ENCODE measurements at places on chromosomes 5 and 9. TPM values are rescaled to one million over a fixed set of nuclear protein-coding genes. Genes with fewer than 3 reads are reported as not detected.

Gene SPINK13
- total RNA-seq: 1.6 TPM

DNA sequence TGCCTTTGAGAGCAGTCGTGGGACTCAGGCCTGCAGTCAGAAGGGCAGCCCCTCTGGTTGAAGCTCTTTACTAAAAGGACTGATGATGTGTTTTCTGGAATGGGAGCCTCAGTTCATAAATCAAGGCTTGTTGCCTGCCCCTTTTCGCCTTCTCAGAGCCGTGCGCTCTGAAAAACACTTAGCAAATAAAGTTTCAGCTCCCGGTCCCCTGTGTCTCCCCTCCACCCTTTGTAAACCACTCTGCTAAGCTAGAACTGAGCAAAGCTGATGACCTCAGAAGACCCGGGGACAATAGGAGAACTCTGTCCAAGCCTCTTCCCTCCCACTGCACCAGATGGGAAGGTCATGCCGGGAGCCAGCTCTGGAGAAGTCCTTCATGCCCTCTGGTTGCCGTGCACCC is 39.3 kb upstream of the ADRA1B start:
- H3K4me3 ChIP-seq: no peak overlapping the region
- peak; percentile 52 for DNase-seq
- peaks cover 4% of the 10 kb centered on the region for H3K4me1 ChIP-seq
- H3K27me3 ChIP-seq: no peaks in the 10 kb centered on the region

GRCh38 chr5:89303033-89303480 is 420.1 kb upstream of the MEF2C start:
- H3K4me3 ChIP-seq: no peak overlapping the region
- H3K27me3 ChIP-seq: no peaks in the 10 kb centered on the region
- no peak for DNase-seq
- H3K27ac ChIP-seq: no peak overlapping the region
- H3K36me3 ChIP-seq: no peaks in the 10 kb centered on the region

Gene NTNG2
- total RNA-seq: 2.2 TPM

DNA sequence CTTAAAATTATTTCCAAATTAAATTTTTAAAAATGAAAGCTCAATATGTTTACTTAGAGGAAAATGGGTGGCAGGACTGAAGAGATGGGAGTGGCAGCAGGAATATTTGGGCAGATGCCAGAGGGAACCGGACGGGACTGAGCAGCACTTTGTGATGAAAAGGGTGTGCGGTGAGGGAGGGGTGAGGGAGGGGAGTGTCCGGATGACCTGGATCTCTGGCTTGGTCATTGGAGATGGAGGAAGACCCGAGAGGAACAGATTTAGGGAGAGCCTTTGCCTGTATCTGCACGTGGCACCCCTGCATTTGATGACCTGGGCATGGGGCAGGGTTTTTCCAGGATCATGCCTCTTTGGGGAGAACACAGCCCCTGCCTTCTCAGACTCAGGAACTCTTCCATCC is 201.1 kb upstream of the MVB12B start:
- H3K27ac ChIP-seq: no peak overlapping the region
- H3K36me3 ChIP-seq: no peaks in the 10 kb centered on the region
- DNase-seq: no peak
- no peaks in the 10 kb centered on the region for H3K27me3 ChIP-seq
- H3K4me3 ChIP-seq: no peak overlapping the region

Gene TCF7
- total RNA-seq: 15.6 TPM

Gene IL17B
- total RNA-seq: 1.4 TPM

DNA sequence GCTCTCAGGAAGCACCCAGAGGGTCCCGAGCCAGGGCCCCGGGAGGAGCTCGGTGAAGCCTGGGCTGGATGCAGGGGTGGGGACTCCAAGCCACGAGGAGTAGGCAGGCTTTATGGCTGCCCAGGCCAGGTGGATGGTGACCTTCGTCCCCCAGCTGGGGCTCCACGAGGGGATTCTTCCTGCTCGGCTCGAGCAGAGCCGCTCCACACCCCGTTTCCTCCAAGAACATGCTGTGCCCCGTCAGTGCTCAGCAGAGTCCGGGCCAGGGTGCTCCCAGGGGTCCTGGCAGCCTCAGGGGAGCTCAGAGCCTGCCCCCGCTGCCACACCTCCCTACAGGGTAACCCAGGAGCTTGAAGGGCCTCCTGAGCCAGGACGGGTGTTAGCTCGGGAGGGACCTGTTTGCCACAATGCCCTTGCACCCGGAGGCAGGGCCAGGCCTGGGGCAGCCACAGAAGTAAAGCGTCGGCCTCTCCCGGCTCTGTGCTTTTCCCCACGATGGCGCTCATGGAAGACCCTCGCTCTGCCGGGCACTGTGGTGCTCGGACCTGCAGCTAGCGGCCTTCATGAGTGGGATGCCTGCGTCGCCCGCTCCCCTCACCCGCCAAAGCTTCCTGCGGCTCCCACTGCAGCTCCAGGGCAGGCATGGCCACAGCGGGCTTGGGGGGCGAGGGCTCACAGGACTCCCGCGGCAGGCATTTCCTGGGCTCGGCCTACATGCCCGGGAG is 86.8 kb downstream of the KCNT1 start:
- H3K4me3 ChIP-seq: no peak overlapping the region
- H3K27ac ChIP-seq: no peak overlapping the region
- DNase-seq: no peak
- no peaks in the 10 kb centered on the region for H3K4me1 ChIP-seq
- no peaks in the 10 kb centered on the region for H3K36me3 ChIP-seq

Gene HSD17B3
- total RNA-seq: 0.66 TPM

Gene ZBTB34
- 12.5 TPM for total RNA-seq

Gene DNAJC18
- 13.7 TPM for total RNA-seq

GRCh38 chr9:127912296-127912695 is 4.5 kb downstream of the ST6GALNAC4 start:
- no peaks in the 10 kb centered on the region for H3K36me3 ChIP-seq
- H3K27me3 ChIP-seq: no peaks in the 10 kb centered on the region
- DNase-seq: no peak
- H3K4me3 ChIP-seq: no peak overlapping the region
- no peak overlapping the region for H3K27ac ChIP-seq

DNA sequence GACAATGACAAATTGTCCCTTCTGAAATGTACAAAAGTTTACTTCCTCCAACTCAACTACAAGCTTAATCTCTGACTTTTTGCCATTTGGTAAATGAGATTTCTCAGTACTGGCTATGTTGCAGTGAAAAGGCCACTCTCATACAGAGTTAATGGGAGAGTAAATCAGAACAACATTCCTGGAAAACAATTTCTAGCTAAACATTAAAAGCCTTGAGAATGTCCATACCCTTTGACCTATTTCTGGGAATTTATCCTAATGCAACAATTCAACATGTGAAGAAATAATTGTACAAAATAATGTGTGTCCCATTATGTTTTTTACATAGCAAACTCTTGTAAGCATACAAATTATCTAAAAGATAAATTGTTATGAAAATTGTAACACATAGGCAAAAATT is 56.3 kb upstream of the SPEF2 start:
- peak; percentile 78 for DNase-seq
- no peaks in the 10 kb centered on the region for H3K27me3 ChIP-seq
- no peaks in the 10 kb centered on the region for H3K4me1 ChIP-seq
- H3K36me3 ChIP-seq: no peaks in the 10 kb centered on the region

Gene TLE1
- total RNA-seq: 52.5 TPM

Gene EQTN
- total RNA-seq: 1.4 TPM

GRCh38 chr5:160311491-160312133 is 752 bp downstream of the CCNJL start:
- H3K27me3 ChIP-seq: no peaks in the 10 kb centered on the region
- no peaks in the 10 kb centered on the region for H3K4me1 ChIP-seq
- H3K27ac ChIP-seq: peak overlapping the region; percentile 15
- H3K4me3 ChIP-seq: peak overlapping the region; percentile 61
- no peak for DNase-seq
- no peaks in the 10 kb centered on the region for H3K36me3 ChIP-seq

DNA sequence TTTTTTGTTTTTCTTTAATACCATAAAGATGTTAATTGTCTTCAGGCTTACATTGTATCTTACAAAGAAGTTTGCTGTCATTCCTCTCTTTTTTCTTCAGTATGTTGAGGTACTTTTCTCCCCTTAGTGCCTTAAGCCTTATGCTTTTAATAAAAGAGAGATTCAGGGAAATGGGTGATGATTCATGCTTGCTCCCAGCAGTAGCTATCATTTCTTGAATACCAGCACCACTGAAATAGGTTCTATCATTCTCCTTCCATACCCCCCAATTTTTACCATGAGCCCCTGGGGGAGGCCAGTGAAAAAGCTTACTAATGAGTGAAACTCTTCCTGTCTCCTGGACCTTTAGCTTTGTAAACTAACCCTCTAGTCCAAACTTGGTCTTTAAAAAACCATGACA is 165.0 kb downstream of the FBXL7 start:
- H3K4me3 ChIP-seq: no peak overlapping the region
- H3K4me1 ChIP-seq: no peaks in the 10 kb centered on the region
- H3K36me3 ChIP-seq: no peaks in the 10 kb centered on the region
- DNase-seq: no peak
- H3K27me3 ChIP-seq: no peaks in the 10 kb centered on the region

GRCh38 chr5:104421431-104421830 is 858.8 kb upstream of the NUDT12 start:
- no peak overlapping the region for H3K4me3 ChIP-seq
- H3K36me3 ChIP-seq: no peaks in the 10 kb centered on the region
- H3K27me3 ChIP-seq: no peaks in the 10 kb centered on the region
- no peaks in the 10 kb centered on the region for H3K4me1 ChIP-seq

Gene PCDHGB7
- 15.1 TPM for total RNA-seq

GRCh38 chr5:113371721-113372196 is 63.0 kb downstream of the TSSK1B start:
- H3K27me3 ChIP-seq: no peaks in the 10 kb centered on the region
- DNase-seq: no peak
- H3K36me3 ChIP-seq: no peaks in the 10 kb centered on the region
- H3K4me1 ChIP-seq: no peaks in the 10 kb centered on the region
- H3K4me3 ChIP-seq: no peak overlapping the region

DNA sequence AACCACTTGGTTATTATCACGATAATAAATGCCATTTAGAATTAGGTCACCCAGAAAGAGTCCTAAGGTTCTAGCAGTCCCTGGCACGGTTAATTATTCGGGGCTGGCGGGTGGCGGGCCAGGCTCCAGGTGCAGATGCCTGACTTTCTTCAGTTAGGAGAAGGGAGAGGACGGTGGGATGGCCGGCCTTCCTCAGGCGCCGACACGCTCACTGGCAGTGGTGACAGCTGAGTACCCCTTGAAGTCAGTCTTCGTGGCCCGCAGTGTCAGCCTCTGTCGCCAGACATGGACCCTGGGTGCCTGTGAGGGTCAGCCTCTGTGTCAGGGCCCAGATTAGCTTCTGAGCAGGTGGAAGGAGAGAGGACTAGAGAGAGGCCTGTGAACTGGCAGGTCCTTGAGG is 21.1 kb upstream of the EXOC3 start:
- H3K27me3 ChIP-seq: no peaks in the 10 kb centered on the region
- DNase-seq: peak; percentile 68
- H3K27ac ChIP-seq: no peak overlapping the region

- no peak overlapping the region for H3K27ac ChIP-seq
- H3K36me3 ChIP-seq: no peaks in the 10 kb centered on the region
- H3K27me3 ChIP-seq: no peaks in the 10 kb centered on the region
- H3K4me3 ChIP-seq: no peak overlapping the region
- no peak for DNase-seq
These were observed 158.6 kb downstream of the BAAT start for GRCh38 chr9:101226161-101226560.

Gene LVRN
- total RNA-seq: not detected

DNA sequence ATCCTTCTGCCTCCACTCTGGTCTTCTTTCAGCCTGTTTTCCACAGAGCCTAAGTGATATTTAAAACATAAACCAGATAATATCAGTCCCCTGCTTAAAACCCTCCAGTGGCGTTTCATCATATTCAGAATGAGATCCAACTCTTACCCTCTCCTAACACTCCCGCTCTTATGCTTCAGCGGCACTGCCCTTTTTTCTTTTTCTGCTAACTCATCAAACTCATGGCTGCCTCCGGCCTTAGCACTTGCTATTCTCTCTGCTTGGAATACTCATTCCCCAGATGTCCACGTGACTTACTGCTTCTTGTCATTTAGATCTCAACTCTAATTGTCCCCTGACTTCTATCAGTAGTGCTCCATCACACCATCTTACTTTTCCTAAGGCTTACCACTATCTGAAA is 73.6 kb downstream of the PIP5K1B start:
- H3K27ac ChIP-seq: no peak overlapping the region
- H3K4me3 ChIP-seq: peak overlapping the region; percentile 96
- DNase-seq: no peak
- peaks cover 23% of the 10 kb centered on the region for H3K4me1 ChIP-seq

Gene ANKRD33B
- total RNA-seq: 20.3 TPM

Gene DNLZ
- 22.1 TPM for total RNA-seq

Gene APBA1
- total RNA-seq: 5.1 TPM

GRCh38 chr9:121559183-121559582 is 59.5 kb upstream of the GGTA1 start:
- H3K27ac ChIP-seq: no peak overlapping the region
- H3K4me3 ChIP-seq: no peak overlapping the region
- no peak for DNase-seq
- no peaks in the 10 kb centered on the region for H3K36me3 ChIP-seq

DNA sequence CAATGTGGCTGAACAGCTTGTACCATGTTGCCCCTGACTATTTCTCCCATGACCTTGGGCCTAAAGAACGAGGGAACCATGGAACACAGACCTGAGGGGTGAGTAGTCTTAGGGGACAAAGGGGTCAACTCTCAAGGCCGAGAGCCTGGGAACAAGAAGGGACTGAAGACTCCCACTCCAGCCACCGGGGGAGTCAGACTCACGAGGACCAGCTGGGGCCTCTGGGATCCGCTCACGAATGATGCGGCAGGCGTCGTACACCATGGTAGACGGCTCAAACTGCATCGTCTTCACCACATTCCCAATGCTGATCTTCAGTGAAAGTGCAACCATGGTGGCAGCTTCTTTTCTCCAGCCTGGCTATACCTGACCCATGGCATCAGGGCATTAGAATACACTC is 6.6 kb downstream of the TLN1 start:
- H3K27me3 ChIP-seq: no peaks in the 10 kb centered on the region
- DNase-seq: no peak
- no peak overlapping the region for H3K4me3 ChIP-seq
- H3K27ac ChIP-seq: no peak overlapping the region

GRCh38 chr9:87568401-87568800 is 70.7 kb downstream of the DAPK1 start:
- no peaks in the 10 kb centered on the region for H3K36me3 ChIP-seq
- no peak overlapping the region for H3K4me3 ChIP-seq
- H3K27ac ChIP-seq: no peak overlapping the region
- DNase-seq: no peak
- H3K27me3 ChIP-seq: no peaks in the 10 kb centered on the region

- no peaks in the 10 kb centered on the region for H3K4me1 ChIP-seq
- no peaks in the 10 kb centered on the region for H3K36me3 ChIP-seq
- no peak overlapping the region for H3K27ac ChIP-seq
- DNase-seq: peak; percentile 18
These were observed 291.8 kb upstream of the DAB2 start for GRCh38 chr5:39716532-39717028.

GRCh38 chr9:137278061-137278701 is 655 bp downstream of the TOR4A start:
- H3K4me1 ChIP-seq: peaks cover 7% of the 10 kb centered on the region
- no peak overlapping the region for H3K4me3 ChIP-seq
- no peaks in the 10 kb centered on the region for H3K36me3 ChIP-seq
- no peak for DNase-seq

- no peaks in the 10 kb centered on the region for H3K27me3 ChIP-seq
- H3K4me1 ChIP-seq: peaks cover 5% of the 10 kb centered on the region
- no peaks in the 10 kb centered on the region for H3K36me3 ChIP-seq
These were observed 9.2 kb upstream of the EGFL7 start for GRCh38 chr9:136653323-136654079.

GRCh38 chr9:84266087-84266561 is 74.4 kb downstream of the SLC28A3 start:
- H3K36me3 ChIP-seq: no peaks in the 10 kb centered on the region
- no peaks in the 10 kb centered on the region for H3K27me3 ChIP-seq
- DNase-seq: peak; percentile 74
- no peaks in the 10 kb centered on the region for H3K4me1 ChIP-seq

Data from kidney (tissue), 22 donors.